ENCODE measurements at places on chromosomes 16 and 17. TPM values are rescaled to one million over a fixed set of nuclear protein-coding genes. Genes with fewer than 3 reads are reported as not detected.

The APOBR gene
- 2.9 TPM for total RNA-seq

The SLC7A6OS gene
- total RNA-seq: 18.6 TPM

The SPNS2 gene
- total RNA-seq: 14.1 TPM

The DPEP3 gene
- not detected for total RNA-seq

The CHST5 gene
- not detected for total RNA-seq

The KRT13 gene
- not detected for total RNA-seq

The METTL23 gene
- 28.5 TPM for total RNA-seq

The RASD1 gene
- 75.0 TPM for total RNA-seq

The SBK1 gene
- total RNA-seq: 1.3 TPM

The ZNF597 gene
- total RNA-seq: 3.6 TPM

The RGS9 gene
- total RNA-seq: 5.0 TPM

The KCNJ18 gene
- total RNA-seq: not detected

The KRTAP9-8 gene
- not detected for total RNA-seq

The ZG16 gene
- not detected for total RNA-seq

The FAM171A2 gene
- 2.9 TPM for total RNA-seq

The NPTX1 gene
- 0.32 TPM for total RNA-seq

The ITGAD gene
- total RNA-seq: 0.16 TPM

The ALDOC gene
- 19.7 TPM for total RNA-seq

The CA4 gene
- total RNA-seq: 46.5 TPM

Data from breast epithelium (tissue), 4 donors.